Activated T-helper 9 cell treated with anti-CD3 and anti-CD28 coated beads, Interleukin-2, amount 50 U/mL, for 16 hours (primary cell): ENCODE measurements at places on chromosomes 2 and 18.

- no peak for DNase-seq
Measured at GRCh38 chr2:33202641-33203522, 256.1 kb downstream of the LTBP1 start.

GRCh38 chr18:45777393-45777792, 48.1 kb upstream of the SIGLEC15 start:
- DNase-seq: no peak

DNA sequence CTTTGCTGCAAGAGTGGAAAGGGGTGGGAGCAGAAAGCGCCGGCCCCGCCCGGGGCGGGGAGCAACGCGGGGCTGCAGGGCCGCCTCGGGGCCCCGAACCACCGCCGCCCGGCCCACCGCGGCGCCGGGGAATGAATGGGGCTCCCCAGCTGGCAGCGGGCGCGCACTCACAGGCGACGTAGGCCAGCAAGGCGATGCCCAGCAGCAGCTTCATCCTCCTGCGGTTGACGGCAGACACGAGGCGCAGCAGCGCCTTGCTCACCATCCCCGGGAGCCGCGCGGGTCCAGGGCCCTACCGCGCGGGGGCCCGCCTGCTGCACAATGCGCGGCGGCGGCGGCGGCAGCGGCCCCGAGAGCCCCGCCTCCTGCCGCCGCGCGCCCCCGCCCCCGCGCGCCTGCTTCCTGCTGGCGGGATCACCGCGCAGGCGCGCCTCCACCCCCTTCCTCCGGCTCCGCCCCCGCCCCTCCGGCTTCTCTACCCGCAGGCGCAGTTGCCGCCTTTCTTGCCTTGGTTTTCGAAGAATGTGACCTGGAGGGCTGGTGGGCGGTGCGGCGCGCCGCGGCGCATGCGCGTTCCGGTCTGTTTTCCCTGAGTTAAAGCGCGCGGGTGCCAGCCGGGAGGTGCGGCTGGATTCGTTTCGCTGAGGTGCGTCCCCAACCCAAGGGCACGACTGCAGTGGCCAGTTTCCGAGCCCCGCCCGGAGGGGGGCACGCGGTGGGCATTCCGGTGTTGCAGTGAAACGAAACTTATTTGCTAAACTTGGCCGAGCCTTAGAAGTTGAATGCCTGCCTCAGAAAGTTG, at the start of gene UXS1:
UXS1 (minus strand) TSS at position 325 of the 802 bp plus-strand sequence; CDS start at position 265, 60 bp downstream.
- peak; percentile 99 for DNase-seq

DNA sequence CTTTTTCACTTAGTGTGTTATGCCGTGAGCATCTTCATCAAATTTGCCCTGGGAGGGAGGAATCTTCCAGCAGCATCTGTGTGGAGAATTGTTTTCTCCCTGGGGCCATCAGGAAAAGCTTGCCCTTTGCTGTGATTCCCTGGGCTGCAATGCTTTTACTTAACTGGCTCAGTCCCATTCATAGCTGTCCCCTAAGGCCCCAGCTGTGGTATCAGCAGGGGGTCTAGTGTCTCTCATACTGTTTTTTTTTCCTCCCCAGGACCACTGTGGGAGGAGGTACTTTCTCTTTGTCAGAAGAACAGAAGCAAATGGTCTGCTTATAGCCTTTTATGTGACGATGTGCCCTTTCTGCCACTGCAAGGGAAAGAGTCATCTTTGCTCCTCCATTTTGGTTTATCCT, 176.8 kb upstream of the CELF4 start:
- no peak for DNase-seq

DNA sequence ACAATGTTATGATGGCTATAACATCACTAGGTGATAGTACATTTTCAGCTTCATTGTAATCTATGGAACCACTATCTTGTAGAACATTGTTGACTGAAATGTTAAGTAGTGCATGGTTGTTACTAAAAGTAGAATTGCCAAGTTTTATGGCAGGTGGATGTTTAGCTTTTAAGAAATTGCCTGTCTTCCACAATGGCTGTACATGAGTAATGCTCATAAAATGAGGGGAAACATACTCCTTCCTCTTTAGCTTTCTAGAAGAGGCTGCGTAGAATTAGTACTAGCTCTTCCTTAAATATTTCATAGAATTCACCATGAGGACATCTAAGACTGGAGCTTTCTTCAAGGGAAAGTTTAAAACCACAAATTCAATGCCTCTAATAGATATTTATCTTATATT, 161.0 kb downstream of the TPGS2 start:
- DNase-seq: no peak
